ENCODE measurements at places on chromosomes 11 and 22.

GRCh38 chr11:70230151-70230839 is 27.2 kb downstream of the FADD start:
- no peak for DNase-seq

DNA sequence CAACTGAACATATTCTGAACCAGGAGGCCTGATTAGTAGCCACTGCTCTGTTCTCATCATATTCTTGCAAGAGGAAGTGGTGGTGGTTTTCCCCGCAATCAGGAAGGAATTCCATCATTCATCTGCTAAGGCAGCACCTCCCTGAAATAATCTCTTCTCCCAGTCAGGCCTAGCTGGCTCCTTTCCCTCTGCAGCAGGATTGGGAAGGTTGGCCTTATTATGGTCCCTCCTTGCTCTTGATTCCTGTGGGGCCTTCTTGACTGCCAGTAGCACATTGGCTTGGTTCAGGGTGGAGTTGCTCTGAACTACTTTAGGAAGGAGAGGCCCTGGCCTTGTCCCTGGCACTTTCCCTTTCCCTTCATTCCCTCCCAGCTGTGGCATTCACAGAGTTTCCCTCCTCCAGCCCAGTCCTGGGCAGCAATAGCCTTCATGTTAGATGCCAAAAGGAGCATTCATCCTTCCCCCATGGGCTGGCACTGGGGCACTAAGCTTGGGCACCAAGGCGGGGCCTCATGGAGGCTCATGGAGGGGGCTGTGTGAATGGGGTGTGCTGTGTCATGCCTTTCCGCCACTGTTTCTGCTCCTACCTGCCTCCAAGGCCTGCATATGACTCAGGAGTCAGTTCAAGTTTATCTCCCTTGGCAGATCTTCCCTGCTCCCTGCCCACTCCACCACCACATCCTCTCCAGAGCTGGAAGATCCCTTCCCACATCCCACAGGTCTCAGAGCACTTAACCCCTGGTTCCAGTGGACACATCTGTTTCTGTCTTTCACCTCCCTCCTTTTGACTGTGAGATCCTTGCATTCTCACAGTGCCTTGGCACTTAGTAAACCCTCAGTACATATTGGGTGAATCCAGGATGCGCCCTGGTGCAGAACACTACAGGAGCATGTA is 27.6 kb upstream of the CD44 start:
- no peak for DNase-seq

GRCh38 chr22:48748860-48749554 is 1078.7 kb downstream of the BRD1 start:
- DNase-seq, result no peak

- no peak for DNase-seq
These were observed 75.4 kb upstream of the ARHGAP20 start for GRCh38 chr11:110787680-110788079.

DNA sequence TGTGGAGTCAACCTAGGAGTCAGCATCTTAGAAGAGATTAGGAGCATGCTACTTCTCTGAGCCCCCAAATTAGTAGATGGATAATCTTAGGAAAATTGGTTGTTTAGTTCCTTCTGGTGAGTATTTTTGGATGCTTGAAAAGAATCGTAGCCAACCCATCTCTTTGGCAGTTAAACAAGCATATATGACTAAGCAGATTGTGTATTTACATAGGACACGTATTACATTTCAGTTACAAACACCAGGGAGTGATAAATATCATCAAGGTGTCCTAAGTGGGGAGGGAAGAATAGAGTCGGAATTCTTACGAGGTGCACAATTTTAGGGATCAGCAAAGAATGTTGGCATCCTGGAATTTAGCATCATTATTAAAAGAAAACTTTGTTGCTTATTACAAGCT is 13.5 kb downstream of the PLET1 start:
- no peak for DNase-seq

- no peak for DNase-seq
These were observed 237.4 kb downstream of the TTC28 start for GRCh38 chr22:28442264-28442710.

- DNase-seq, result no peak
These were observed 3.2 kb downstream of the TBC1D10C start for GRCh38 chr11:67406969-67407687.

DNA sequence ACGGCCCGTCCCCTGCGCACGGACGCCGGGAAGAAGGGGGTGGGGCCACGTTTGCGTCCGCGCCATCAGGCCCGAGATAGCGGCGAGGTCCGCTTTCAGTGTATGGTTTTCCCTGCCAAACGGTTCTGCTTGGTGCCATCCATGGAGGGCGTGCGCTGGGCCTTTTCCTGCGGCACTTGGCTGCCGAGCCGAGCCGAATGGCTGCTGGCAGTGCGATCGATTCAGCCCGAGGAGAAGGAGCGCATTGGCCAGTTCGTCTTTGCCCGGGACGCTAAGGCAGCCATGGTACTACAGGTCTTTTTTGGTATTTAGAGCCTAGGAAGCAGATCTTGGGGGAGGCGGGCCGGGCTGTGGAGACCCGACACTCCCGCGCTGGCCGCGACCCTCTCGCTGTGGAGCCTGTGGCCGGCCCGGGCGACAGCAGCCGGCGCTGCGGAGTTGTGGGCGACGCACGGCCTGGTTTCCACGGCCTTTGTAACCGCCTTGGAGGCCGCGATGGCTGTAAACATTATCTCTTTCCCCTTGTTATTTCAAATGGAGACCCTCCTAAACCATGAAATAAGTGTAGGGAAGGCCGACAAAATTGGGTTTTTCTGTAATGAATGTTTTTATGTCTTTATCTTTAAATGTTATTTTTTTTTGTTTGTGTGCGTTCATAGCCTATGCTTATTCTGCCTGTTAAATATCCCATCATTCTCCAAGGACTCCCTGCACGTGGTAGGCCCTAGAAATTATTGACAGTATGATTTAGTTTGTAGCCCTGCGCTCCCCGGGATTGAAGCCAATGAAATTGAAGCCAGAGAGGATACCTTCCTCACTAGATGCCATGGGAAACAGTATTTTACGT is at the start of gene AASDHPPT:
TSS of gene AASDHPPT (plus strand) at position 54 of the 847 bp plus-strand sequence. CDS start at position 103, 49 bp downstream.
- no peak for DNase-seq

DNA sequence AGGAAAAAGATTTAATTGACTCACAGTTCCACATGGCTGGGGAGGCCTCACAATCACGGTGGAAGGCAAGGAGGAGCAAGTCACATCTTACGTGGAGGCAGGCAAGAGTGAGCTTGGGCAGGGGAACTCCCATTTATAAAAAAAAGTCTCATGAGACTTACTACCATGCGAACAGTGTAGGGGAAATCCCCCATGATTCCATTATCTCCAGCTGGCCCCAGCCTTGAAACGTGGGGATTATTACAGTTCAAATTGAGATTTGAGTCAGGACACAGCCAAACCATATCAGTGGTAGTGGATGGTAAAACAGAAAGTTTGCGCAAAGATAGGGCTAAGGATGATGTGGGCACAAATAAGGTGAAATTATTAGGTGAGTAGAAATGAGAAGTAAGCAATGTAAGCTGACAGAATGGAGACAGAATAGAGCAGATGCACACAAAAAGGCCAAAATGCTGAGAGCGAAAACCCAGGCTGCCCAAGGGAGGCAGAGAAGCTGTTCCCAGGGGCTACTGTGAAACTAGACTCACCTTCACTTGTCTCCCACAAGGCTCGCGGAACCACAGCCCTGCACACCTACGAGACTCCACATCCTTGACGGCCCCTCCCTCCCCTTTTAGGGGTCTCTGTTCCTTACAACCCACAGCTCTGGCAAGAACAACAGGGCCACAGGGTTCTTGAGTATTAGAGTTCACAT is 377.6 kb downstream of the CADM1 start:
- DNase-seq, result no peak

- no peak for DNase-seq
These were observed 35.5 kb upstream of the KRTAP5-7 start for GRCh38 chr11:71491531-71491930.

GRCh38 chr11:2653198-2653551 is 46.6 kb downstream of the KCNQ1OT1 start:
- DNase-seq, result no peak

GRCh38 chr22:29055192-29055830 is 6.3 kb downstream of the C22orf31 start:
- DNase-seq, result no peak

- DNase-seq, result no peak
These were observed 18.4 kb downstream of the ARFGAP2 start for GRCh38 chr11:47158242-47158641.

DNA sequence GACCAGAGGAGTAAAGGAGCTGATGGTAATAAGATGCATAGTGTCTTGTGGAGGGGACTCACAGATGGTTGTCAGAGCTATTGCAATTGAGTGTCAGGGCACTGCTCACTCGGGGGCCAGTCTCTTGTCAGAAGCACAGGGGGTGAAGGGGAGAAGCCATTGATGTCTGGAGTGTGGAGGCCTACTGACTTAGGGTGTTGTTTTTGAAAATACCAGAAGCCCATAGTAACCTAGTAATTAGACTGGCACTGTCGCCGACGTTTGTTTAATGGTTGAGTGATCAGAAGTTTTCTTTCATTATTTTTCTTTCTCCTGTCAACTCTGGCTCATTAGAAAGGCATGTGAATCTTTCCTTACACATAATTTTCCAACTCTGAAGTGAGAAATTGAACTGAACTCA is 151.6 kb upstream of the TENM4 start:
- no peak for DNase-seq

DNA sequence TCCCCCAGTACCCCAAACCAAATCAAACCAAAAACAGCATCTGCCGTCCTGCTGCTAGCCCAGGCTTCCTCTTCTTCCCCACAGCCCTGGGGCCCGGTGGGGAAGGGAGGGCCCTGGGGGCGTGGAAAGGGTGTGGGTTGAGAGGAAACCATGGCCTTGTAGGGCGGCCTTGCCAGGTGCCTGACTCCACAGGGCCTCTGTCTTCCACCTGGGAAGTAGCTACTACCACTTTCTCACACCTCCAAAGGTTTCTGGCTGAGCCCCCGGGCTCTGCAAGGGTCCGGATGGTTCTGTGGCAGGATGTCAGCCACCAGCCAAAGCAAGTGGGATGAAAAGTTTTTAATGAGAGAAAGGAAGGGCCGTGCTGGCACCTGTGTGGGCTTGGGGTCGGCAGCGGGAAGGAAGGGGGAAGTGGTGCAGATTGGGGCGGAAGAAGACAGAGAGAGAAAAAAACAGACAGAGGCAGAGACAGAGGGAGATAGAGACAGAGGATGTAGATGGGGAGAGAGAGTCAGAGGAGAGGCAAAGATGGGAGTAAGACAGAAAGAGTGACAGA is 10.5 kb downstream of the TPST2 start:
- DNase-seq, result no peak

DNA sequence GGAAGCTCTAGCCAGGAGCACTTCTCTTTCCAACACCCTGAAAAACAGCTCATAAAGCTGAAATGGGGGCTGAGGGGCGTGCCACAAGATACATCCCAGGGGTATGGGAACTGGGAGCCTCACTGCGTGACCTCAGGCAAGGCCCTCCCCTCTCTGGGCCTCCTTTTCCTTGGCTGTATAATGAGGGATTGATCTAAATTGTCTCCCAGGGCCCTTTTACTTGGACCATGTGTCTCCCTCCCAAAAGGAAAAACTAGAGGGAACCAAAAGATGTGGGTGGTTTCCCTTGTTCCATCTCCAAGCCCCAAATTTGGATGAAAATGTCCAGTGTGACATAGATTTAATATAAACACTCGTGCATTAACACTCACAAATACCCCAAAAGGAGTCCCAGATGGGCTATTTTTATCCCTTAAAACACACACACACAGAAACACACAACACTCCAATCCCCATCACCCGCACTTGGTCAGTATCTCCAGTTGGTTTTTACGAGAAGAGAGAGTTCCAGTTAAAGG is 25.9 kb upstream of the SMTN start:
- DNase-seq, result no peak

DNA sequence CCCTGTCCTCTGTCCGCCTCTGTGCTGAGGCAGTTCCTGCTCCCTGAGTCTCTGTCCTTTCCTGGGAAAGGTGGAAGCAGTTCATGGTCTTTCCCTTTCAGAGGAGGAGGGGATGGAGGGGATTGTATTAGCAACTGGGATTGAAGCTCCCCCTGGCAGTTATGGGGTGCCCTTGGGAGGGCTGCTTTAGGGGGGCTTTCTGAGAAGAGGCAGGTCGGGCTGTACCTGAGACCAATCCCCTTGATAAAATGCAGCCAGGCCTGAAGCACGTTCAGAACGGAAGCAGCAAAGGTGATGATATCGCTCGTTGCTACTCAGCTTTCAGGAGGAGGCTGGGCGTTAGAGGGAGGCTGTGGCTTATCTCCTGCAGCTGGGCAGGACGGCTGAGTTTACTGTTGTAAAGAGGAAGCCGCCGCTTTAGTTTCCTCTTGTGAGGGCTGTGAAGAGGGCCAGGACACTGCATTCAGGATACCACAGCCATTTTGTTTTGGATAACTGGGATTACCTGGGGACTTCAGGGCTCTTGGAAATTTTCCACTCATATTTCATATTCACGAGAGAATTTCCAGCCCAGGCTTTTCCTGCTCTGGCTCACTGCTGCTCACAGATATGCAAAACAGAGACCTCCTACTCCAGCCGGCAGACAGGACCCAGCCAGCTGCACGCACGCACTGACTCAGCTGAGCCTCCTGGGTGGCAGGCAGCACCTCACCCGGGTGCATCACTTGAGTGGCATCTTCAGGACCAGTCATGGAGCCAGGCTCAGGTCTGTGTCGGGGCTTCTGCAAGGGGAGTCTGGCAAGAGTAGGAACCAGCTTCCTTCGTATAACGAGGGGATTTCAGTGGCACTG is 798 bp downstream of the AMPD3 start:
- DNase-seq, result no peak

GRCh38 chr11:34480314-34480713 is 33.3 kb downstream of the ELF5 start:
- no peak for DNase-seq

DNA sequence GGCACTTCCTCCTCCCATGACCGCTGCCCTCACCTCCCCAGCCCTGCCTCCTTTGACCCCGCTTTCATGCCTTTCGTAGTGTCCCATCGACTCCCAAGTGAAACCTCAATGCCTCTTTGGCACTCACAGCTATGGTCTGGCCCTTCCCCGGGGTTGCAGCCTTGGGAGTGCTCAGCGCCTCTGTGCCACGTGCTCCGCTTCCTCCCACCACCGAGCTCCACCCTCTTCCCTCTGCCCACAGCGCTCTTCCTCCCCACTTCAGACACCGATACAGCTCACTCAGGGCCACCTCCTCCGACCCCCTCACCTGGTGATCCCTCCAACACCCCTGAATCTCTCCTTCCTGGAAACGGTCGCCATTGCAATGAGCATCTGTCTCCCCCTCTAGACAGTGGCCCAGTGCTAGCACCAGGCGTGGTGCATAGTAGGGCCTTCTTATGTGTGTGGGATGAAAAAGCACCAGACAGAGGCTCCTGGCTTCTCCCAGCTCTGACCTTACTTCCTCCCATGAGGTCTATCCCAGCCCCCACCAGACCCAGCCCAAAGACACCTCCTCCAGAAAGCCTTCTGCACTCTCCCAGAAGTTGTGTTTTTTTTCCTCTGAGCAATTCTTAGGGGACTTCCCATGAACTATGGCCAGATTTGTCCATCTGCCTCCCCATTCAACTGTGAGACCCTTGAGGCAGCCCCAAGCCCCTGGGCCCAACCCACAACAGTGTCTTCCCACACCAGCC is 16.4 kb upstream of the SCGB1A1 start:
- DNase-seq, result no peak

DNA sequence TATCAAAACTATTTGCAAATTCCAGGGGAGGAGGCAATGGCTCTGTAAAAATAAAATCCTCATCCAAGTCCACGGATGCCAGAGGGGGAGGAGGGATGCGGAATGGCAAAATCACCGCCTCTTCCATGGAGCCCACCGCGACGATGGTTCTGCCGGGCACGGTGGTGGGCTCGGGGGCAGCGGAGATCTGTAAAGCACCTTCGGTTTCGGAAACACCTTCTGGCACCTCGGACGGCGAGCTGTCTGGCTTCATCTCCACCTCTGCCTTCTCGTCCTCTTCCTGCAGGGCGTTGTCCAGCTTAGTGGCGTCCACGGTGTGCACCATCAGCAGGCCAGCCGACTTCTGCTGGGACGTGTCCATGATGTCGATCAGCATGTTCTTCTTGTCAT is 87.7 kb downstream of the CTTN start:
- DNase-seq, result no peak

All from NCI-H460 (cell line).